ENCODE measurements at places on chromosomes 6 and 20.

DNA sequence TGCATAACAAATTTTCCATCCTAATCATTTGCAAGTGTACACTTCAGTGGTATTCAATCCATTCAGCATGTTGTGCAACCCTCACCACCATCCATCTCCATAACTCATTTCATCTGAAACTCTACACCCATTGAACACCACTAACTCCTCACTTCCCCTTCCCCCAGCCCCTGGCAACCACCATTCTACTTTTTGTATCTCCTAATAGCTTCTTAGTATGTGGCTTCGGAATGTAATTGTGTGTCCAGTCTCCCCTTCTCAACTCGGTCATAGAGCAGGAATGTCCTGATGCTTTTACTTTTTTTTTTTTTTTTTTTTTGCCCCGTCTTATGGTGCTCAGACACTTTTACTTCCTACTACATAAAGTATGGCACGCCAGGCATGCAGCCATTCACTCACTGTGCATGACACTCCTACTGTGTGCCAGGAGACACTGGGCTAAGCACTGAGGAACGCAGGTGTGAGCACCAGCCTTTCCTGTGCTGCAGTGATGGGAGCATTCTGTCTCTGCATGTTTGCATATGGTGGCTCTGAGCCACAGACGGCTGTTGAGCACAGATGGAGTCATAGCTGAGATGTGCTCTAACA is 15.3 kb downstream of the HCK start:
- DNase-seq: no peak

DNA sequence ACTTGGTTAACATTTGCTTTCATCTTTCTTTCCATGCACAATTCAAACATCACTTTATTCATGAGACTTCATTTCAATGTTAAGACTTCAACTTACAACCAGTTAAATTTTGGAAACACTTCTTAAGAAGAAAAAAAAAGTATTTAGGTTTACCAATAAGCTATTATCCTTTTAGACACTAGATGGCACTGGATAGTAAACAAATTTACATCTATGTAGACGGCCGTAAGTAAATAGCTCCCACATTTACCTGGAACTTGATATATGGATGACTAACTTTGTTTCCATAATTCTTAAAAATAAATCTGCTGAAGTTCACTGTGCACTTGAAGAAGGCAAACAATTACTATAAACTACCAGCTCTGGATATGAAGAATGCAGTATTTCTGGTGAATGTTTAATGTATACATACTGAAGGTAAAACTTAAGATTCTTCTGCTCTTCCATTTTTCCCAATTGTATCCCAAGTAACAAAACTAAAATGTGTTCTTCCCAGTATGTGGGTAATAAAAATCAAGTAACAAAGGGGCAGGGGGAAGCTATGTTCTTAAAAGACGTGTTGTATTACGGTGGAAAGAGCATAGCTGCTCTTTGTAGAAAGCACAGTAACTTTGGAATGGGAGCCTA is 130.6 kb upstream of the C6orf118 start:
- DNase-seq: peak; percentile 22

DNA sequence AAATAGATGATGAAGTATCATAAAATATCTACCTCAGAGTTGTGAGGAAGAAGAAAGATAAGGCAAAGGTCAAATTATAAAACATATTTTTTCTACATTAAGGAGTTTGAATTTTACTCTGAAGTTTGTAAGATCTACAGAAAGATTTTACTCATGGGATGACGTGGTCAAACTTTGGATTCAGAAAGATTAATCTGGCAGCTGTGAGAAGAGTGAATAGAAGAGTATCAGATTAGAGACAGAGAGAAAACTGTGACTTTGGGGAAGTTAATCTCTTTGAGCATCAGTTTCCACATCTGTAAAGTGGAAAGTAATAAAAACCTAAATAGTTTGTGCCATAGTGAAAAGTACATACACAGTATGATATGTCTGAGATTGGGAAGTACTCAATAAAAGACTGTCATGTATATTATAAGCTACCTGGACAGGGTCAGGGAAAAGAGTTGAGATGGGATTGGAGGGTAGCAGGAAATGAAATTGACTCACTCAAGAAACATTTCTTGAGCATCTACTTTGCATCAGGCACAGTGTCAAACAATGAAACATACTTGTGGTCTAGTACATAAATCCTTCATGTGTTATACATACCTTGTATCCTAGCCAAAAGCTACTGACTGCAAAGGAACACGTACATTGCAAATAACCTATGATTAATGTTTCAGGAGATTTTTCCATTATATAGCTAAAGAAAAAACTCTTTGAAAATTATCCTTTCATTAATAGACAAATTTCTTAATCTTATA is 222.1 kb downstream of the TMEM200A start:
- no peak for DNase-seq

- DNase-seq: no peak
These were observed 766 bp upstream of the TBC1D22B start for GRCh38 chr6:37256692-37257319.

DNA sequence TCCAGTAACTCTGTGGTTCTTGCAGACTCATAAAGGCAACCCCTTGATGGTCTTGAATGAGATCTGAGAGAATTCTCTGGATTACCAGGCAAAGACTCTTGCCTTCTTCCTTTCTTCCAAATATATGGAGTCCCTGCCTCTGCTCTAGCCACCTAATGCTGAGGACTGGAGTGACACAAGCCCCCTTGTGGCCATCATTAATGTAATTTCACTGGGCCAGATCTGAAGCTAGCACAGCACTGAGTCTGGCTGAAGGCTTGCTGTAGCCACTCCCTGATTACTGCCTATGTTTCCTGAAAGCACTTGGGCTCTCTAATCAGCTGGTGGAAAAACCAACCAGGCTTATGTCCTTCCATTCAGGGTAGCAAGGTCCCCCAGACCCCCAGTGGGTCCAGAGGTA is 559.3 kb upstream of the IRAK1BP1 start:
- DNase-seq: no peak

GRCh38 chr20:52102559-52102958 is 89.0 kb downstream of the ZFP64 start:
- DNase-seq: no peak

DNA sequence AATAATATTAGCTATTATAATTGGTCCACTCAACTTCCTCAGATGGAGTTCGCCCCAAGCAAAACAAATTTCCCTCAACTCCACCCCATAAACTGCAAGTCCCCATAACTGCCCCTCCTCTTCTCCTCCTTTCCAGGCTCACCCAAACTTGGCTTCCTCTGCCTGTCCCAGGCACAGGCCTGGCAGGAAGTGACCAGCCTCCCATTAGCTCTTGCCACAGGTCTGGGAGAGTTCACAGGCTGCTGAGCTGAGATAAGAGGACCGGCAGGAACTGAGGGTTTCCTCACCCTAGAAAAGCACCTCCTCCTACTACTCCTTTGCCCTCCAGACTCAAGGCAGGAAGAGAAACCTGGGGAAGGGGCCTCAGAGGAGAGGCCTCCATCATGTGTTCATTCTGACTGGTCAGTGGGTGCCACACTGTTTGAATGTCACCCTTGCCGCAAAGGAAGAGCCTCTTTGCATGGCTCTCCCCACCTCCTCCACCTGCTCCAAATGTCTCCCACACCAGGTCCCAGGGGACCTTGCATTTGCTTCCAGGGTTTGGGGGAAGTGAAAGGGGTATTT is 24.5 kb upstream of the SMIM29 start:
- no peak for DNase-seq

DNA sequence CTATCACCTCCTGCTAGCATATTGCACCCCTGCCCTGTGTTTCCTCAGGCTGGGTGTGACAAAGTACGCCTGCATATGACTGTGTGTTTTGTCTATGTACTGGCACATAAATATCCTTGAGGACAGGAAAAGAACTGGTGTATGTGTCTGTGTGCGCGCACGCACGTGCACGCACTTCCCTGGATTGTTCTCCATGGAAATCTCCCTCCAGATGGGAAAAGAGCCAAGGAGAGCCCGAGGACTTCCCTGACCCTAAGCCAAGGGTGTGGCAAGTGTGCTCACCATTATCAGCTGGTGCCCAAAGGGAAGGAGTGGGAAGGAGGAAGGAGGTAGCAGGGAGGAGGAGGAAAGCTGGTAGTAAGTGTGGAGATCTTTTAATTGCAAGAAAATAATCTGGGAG is 117.6 kb downstream of the HIVEP2 start:
- no peak for DNase-seq

GRCh38 chr20:20440481-20440880 is 72.6 kb downstream of the INSM1 start:
- no peak for DNase-seq

DNA sequence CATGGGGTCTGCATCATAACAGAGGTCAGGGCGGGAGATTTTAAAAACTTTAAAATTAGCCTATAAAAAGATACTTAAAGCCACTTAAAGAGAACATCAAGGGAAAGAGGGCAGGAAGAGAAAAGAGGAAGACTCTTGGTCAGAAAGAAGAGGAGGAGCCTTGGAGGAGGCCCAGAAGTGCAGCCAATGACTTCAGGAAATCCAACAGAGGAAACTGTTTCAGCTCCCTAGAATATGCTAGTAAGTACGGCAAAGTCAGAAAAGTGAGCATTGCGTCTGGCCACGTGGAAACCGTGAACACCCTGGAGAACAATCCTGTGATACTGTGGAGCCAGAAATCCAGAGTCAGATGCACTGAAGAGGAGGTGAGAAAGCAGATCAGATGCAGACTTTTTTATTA is 22.5 kb upstream of the NHSL1 start:
- no peak for DNase-seq

- no peak for DNase-seq
These were observed 14.3 kb upstream of the NCOA3 start for GRCh38 chr20:47487175-47487917.

DNA sequence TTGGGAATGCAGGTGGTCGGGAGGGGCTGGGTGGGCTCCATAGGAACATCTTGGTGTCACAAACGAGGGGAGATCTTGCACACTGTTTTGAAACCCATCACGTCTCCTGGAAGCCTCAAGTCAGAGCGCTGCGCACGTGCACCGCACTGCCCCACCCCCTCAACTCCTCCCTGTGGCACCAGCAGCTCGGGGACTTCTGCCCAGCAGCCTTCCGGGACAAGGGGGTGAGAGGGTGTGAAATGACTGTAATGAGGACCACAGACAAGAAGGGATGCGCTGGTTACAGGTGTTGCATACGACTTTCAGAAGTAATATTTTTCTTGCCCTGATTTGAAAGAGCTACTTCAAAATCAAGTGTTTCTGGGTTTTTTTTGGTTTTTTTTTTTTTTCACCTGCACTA is 60.3 kb downstream of the FOXC1 start:
- DNase-seq: no peak

DNA sequence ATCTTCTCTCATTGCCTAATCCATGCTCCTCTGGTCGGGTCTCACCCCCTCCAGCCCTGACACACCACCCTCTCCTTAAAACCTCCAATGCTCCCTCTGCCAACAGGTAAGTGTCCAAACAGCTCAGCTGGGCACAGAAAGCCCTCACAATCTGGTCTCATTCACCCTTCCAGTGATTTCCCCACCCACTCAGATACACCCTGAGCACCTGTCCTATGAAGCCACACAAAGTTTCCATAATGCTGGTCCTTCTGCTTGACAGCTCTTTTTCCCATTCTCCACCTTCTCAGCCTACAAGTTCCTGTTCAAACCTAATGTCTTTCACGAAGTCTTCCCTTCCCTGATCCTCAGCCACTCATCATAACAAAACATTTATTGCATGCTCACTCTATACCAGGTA is 70.1 kb upstream of the MRPS10 start:
- DNase-seq: no peak

DNA sequence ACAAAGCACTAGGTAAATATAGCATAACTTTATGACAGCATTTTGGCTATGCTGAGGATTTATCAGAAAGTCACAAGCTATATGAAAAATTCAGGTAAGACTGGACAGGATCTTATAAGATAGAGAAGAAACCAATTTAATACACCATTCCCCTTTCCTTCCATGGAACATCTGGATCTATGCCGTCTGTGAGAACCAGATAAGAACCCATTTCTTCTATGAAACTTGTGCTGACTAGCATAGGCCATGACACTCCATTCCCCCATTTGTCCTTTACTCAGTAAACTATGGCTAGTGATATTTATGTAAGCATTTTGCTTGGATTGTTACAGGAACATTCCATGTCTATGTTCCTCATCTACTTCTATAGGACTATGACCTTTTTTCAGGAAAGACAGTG is 437.7 kb downstream of the ADGRB3 start:
- no peak for DNase-seq

Measured in foreskin melanocyte (primary cell).